ENCODE measurements at places on chromosomes 11 and 22.

- DNase-seq, result no peak
Observed at GRCh38 chr11:110712659-110713448, 617 bp upstream of the ARHGAP20 start.

GRCh38 chr11:103547024-103547423 is 437.8 kb downstream of the DYNC2H1 start:
- no peak for DNase-seq

- DNase-seq, result no peak
Observed at GRCh38 chr11:46265764-46266163, 11.7 kb upstream of the CREB3L1 start.

- no peak for DNase-seq
Observed at GRCh38 chr22:30044369-30044768, 35.9 kb upstream of the HORMAD2 start.

DNA sequence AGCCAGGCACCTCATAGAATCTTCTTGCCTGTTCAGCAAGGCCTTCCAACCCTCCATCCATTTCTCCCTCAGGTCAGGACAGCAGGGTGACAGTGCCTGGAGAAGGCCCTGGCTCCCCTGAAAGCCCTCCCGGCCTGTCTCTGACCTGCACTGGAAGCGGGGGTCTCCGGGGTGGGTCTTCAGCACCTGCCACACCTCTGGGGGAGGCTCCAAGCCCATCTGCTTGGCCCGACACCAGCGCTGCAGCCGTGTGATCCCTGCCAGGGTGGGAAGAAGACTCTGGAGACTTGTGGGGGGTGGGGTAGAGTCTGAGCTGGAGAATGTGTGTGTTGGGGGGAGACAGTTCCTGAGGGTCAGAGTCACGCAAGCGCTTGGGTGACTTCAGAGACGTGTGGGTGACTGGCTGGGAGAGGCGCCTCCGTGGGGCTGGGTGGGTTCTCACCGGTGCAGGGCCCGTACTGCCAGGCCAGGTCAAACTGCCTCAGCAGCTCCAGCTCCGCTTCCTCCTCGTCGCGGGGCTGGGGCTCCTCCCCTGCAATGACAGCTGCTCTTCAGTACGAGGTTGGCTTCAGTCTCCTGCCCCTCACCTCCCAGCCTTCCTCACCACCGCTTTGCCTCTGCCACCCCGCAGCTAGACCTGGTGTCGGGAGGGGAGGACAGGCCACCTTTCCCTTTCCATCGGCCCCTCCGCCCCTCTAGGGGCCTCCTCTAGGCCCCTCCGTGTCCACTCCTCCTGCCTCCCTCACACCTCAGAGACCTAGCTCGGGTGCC is 615 bp downstream of the POLD4 start:
- no peak for DNase-seq

DNA sequence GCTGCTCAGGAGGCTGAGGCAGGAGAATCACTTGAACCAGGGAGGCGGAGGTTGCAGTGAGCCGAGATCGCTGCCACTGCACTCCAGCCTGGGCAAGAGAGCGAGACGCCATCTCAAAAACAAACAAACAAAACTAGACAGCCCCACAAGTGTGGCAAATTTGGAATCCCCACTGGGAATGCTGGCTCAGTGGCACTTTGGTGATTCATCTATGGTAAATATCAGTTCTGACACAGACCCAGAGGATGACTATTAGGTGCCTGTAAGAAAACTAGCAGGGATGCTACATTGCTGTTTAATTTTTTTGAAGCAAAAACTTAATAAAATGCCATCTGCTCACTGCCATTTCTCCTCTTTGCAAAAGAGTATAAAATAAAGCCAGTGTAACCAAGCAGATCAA is 107.9 kb downstream of the NAT10 start:
- DNase-seq, result no peak

DNA sequence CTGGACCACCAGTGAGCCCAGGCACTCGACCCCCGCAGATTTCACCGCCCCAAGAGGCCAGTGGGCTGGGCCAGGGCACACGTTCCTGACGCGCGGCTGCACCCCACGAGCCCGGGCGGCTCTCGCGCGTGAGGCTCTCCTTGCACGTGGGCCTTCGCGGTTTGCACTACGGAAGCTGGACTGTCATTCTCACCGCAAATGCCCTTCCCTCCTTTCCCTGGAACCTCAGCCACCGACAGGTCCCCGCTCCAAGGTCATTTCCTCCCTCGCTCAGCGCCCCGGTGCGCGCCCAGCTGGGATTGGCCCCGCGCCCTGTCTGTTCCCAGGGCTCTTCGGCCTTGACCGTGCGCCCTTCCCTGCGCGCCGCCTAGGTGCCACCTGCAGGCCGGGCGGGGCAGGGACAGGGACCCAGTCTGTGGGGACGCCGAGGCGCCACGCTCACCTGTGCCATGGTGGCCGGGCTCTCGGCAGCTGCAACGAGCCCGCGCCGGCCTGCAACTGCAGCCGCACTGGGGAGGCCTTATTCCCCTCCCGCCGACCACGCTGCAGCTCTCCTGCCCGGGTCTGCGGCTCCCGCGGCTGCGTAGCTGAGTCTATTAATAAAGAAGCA is 2.1 kb upstream of the CPT1A start:
- DNase-seq, result peak; percentile 73

GRCh38 chr11:27462543-27462942 is 10.0 kb downstream of the LGR4 start:
- no peak for DNase-seq

- DNase-seq, result no peak
Observed at GRCh38 chr11:133897331-133897650, 52.0 kb upstream of the SPATA19 start.

DNA sequence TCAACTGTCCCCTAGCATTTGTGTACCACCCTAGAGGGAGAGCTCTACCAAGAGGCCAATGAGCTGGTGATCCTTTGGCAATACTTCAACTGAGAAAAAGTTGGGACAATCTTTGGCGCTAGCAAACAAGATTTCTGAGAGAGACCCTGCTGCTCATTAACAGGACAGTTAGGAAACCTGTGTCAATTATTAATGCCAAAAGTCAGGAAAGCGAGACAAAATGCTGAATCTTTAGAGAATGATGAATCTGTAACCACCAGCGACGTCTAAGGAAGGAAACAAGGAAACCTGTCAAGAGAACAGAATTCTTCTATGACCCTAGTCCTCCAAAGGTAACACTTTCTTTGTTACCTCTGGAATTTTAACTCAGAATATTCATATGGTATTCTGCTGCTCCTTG is 19.9 kb downstream of the LARGE2 start:
- no peak for DNase-seq

GRCh38 chr22:36243986-36244385 is 4.7 kb upstream of the APOL2 start:
- DNase-seq, result no peak

DNA sequence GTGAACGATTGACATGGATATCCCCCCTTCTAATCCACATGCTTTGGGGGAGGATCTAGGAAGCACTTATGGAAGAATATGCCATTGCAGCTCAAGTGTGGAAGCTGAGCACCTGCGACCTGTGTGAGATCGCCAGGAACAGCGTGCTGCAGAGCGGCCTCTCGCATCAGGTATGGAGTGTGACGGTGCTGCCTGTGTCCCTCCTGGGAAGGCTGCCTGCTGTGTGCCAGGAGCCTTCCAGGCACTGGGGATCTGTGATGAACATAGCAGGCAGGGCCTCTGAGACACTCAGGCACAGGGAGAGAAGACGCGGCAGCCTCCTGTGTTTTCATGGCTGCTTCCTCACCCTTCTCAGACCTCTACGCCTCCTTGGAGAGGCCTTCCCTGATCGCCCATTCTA is 36.5 kb downstream of the RNF141 start:
- no peak for DNase-seq

DNA sequence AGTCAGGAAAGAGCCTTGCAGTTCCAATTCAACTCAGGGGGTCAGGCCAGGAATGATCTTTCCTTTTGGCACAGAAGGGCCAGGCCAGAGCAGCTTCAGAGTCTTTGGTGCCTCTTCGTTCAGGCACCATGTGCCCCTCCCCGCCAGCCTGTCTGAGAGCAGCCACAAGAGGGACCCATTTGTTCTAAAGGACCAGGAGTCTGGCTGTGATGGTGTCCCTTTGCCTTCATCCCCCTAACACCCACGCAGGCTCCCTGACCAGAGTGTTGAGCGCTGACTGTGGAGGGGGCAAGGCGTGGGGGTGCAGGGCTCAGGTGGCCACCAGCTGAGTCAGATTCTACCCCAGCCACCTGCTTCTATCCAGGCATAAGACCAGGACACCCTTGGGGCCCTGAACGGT is 156.4 kb downstream of the TTC17 start:
- DNase-seq, result no peak

- DNase-seq, result no peak
Observed at GRCh38 chr22:26674211-26675190, 17.1 kb downstream of the MIAT start.

GRCh38 chr11:12331239-12331874 is 46.0 kb upstream of the PARVA start:
- DNase-seq, result peak; percentile 11

- DNase-seq, result no peak
Observed at GRCh38 chr11:44498089-44498871, 67.2 kb upstream of the CD82 start.

DNA sequence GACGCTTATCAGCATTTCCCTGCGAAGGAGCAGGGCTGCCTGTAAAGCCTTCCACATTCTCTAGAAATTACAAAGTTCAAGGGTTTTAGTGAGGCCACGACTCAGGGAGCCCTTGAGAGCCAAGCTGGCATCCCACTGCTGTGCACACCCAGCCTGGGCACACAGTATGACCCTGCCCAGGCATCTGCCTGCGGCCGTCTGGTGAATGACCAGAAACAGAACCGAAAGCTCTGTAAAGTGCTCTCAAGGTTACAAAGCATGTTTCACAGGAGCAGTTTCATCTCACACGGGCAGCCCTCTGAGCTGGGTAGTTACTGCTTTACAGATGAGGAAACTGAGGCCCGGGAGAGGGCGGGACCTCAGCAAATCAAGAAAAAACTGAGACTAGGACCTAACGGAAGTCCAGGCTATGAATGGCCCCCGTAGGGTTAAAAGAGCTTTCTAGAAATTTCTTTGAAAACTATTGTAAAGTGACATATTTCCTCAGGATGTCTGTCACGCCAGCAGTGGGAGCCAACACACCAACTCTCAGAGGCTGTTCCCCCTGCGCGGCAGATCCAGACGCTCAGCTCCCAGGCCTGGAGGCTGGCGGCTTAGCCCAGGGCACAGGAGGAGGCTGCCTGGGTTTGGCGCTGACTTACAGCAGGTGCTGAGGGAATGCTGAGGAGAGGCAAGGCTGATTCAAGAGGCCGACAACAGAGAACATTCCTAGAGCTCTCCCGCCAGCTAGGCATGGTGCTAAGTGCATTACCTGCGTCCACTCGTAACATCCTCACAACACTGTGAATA is 7.7 kb upstream of the TCF20 start:
- no peak for DNase-seq

DNA sequence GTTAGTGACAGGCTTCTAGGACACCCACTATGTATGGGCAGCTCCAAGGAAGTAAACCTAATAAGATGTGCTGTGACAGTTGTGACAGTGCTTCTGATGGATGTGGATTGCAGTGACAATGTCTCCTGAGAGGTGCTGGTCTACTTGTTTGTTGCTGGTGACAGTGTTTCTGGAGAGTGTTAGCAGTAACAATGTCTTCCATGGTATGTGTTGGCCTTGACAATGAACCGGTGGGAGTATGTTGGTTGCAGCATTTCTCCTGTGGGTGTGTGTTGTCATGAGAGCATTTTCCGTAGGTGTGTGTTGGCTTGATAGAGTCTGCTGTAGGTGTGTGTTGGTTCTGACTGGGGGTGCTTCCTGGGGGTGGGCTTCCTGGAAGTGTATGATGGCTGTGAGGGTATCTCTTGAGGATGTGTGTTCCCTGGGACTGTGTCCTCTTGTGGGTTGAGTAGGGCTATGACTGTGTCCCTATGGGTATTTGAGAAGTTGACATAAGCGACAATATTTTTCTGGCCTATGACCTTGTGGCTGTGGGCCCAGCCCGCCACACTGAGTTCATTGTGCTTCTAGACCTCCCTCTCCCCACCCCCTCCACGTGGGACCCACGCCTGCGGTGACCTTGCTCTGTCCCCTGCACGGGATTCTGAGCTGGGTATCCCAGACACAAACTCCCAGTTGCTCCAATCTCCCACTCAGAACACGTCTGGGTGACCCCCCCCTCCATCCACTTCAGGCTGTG is 1.2 kb downstream of the DCHS1 start:
- DNase-seq, result no peak

- DNase-seq, result no peak
Observed at GRCh38 chr22:45977551-45978274, 751 bp upstream of the WNT7B start.

DNA sequence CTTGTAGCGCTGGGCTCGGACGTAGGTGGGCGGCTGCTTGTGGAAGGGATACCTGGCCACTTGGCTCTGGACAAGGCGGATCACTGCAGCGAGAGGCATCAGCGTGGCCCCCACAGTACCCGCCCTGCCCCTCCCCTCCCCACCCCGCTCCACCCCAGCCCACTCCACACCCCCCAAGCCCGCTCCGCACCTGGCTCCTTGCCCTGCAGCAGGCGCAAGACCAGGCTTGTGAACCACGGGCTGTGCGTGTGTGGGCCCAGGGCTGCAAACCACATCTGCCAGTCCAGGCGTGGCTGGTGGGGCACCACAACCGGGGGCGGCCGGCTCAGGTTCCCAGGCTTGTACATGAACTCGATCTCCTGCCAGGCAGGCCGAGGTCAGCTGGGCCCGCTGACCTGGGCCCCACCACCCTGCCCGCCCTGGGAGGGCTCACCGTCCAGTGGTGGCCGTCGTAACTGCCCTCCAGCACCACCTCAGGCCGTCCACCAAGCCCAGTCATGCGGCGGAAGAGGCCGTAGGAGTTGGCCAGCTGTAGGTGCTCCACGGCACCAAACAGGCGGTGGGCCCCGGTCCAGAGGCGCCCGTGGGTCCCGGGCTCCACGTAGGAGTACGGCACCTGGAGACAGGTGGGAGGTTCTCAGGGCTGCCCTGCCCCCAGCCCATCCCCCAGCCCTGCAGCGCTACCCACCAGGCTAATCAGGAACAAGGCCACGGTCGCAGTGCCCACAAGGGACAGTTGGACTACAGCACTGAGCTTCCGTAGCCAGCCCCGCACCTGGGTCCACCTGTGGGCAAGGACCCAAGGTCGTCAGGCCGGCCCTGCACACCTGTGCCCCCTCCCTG is 2.9 kb downstream of the LMF2 start:
- no peak for DNase-seq

- no peak for DNase-seq
Observed at GRCh38 chr11:13486926-13487660, 8.7 kb downstream of the PTH start.

- DNase-seq, result no peak
Observed at GRCh38 chr11:65811764-65812475, 21.8 kb upstream of the SNX32 start.

DNA sequence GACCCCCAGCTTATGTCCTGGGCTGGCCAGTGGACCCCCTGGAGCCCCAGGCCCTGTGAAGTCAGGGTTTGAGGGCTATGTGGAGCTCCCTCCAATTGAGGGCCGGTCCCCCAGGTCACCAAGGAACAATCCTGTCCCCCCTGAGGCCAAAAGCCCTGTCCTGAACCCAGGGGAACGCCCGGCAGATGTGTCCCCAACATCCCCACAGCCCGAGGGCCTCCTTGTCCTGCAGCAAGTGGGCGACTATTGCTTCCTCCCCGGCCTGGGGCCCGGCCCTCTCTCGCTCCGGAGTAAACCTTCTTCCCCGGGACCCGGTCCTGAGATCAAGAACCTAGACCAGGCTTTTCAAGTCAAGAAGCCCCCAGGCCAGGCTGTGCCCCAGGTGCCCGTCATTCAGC is 24.6 kb downstream of the CSF2RB start:
- no peak for DNase-seq

- DNase-seq, result no peak
Observed at GRCh38 chr11:17528906-17529843, 15.0 kb downstream of the USH1C start.

- DNase-seq, result no peak
Observed at GRCh38 chr22:24992946-24993345, 40.4 kb downstream of the KIAA1671 start.

GRCh38 chr11:69207165-69207889 is 51.6 kb downstream of the SMIM38 start:
- no peak for DNase-seq

All from GM18507 (cell line).